Activated naive CD4-positive, alpha-beta T cell treated with anti-CD3 and anti-CD28 coated beads, Interleukin-2, amount 50 U/mL, for 72 hours (primary cell): ENCODE measurements at places on chromosomes 2 and 18. TPM values are rescaled to one million over a fixed set of nuclear protein-coding genes. Genes with fewer than 3 reads are reported as not detected.

The ONECUT2 gene
- total RNA-seq = not detected

The GAD1 gene
- 3.1 TPM for total RNA-seq

The BCL2 gene
- total RNA-seq = 56.5 TPM

The TMEM200C gene
- total RNA-seq = not detected

The APLF gene
- 2.1 TPM for total RNA-seq

The SPC25 gene
- 28.5 TPM for total RNA-seq

The GPAT2 gene
- 19.8 TPM for total RNA-seq

The PREB gene
- total RNA-seq = 49.8 TPM

The GYPC gene
- 111 TPM for total RNA-seq

The ASB1 gene
- 42.0 TPM for total RNA-seq

The EML6 gene
- 2.4 TPM for total RNA-seq

The TNFAIP6 gene
- not detected for total RNA-seq

The MAPK4 gene
- total RNA-seq = not detected

The IL36A gene
- total RNA-seq = not detected

The SLC19A3 gene
- not detected for total RNA-seq

The HAUS1 gene
- 61.4 TPM for total RNA-seq

The C2orf92 gene
- 17.5 TPM for total RNA-seq

The MATN3 gene
- not detected for total RNA-seq

The PPP4R1 gene
- total RNA-seq = 26.7 TPM

The PARD3B gene
- total RNA-seq = 0.35 TPM

The SMYD1 gene
- not detected for total RNA-seq

The KCNIP3 gene
- not detected for total RNA-seq

The SKOR2 gene
- not detected for total RNA-seq

The SERPINB12 gene
- not detected for total RNA-seq

The SIX3 gene
- total RNA-seq = not detected

The PLCL1 gene
- total RNA-seq = 4.9 TPM

The TPGS2 gene
- total RNA-seq = 52.8 TPM

The TMEM198 gene
- total RNA-seq = 6.1 TPM

The TGFA gene
- 0.19 TPM for total RNA-seq

The SF3B1 gene
- total RNA-seq = 266 TPM

The UNC80 gene
- not detected for total RNA-seq

The SLC4A5 gene
- total RNA-seq = 0.89 TPM

The CARF gene
- total RNA-seq = 8.5 TPM

The ABCG8 gene
- total RNA-seq = not detected

The CLEC4F gene
- total RNA-seq = 3.7 TPM

The CAPN14 gene
- 1.0 TPM for total RNA-seq

The BCL2L11 gene
- 40.2 TPM for total RNA-seq

The SP140 gene
- 75.8 TPM for total RNA-seq

The NDUFV2 gene
- 311 TPM for total RNA-seq

The EFHD1 gene
- total RNA-seq = 0.29 TPM

The LONRF2 gene
- not detected for total RNA-seq

The COL4A4 gene
- not detected for total RNA-seq

The IL1RL1 gene
- total RNA-seq = 1.0 TPM

The SIX2 gene
- not detected for total RNA-seq

The B4GALT6 gene
- total RNA-seq = 7.7 TPM

The CCBE1 gene
- 0.27 TPM for total RNA-seq

The CFAP65 gene
- not detected for total RNA-seq
